ENCODE measurements at places on chromosomes 3 and 15. TPM values are rescaled to one million over a fixed set of nuclear protein-coding genes. Genes with fewer than 3 reads are reported as not detected.

Gene TNNC1
- total RNA-seq, result 7.1 TPM

Gene ACOX2
- not detected for total RNA-seq

Gene KNG1
- not detected for total RNA-seq

Gene RFC4
- total RNA-seq, result 21.5 TPM

Gene DAPK2
- total RNA-seq, result 2.9 TPM

Gene AMOTL2
- total RNA-seq, result not detected

Gene SI
- total RNA-seq, result not detected

- H3K27ac ChIP-seq, result no peak overlapping the region
- no peaks in the 10 kb centered on the region for H3K27me3 ChIP-seq
- H3K36me3 ChIP-seq, result peaks cover 34% of the 10 kb centered on the region
- H3K4me3 ChIP-seq, result no peak overlapping the region
Observed at GRCh38 chr15:68173119-68173518, 32.0 kb downstream of the CALML4 start.

DNA sequence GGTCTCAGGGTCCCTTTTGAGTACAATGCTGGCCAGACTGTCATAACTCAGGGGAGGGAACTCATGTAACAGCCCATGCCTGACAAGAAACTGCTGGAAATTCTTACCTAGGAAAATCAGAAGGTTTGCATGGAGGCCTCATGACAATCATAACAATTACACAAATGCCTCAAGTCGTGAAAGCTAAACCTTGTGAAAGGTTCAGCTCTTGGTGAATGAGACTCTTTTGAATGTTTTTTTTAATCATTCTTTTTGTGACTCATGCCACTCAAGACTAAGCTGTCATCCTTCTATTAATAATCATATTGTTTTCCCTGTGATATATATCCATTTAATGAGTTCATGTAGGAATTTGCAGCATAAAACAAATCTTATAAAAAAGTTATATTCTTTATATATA, 61.4 kb upstream of the LEKR1 start:
- H3K4me1 ChIP-seq, result no peaks in the 10 kb centered on the region
- no peak for DNase-seq
- H3K27me3 ChIP-seq, result no peaks in the 10 kb centered on the region
- no peak overlapping the region for H3K4me3 ChIP-seq
- H3K27ac ChIP-seq, result no peak overlapping the region

- DNase-seq, result no peak
- no peaks in the 10 kb centered on the region for H3K36me3 ChIP-seq
- H3K4me1 ChIP-seq, result no peaks in the 10 kb centered on the region
Observed at GRCh38 chr3:114112696-114113095, 56.2 kb downstream of the QTRT2 start.

DNA sequence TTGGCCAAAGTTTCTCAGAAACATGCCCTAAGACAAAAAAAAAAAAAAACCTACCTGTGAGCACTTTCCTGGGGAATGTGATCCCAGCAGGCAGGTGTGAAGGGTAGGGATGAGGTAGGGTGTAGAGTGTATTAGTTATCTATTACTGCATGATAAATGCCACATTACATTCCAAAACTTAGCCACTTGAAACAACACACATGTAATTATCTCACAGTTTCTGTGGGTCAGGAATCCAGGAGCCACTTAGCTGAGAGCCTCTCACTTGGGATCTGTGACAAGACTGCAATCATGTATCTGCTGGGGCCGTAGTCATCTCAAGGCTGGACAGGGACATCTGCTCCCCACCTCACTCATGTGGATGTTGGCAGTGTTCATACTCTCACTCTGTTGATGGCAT, 18.9 kb upstream of the FBN1 start:
- DNase-seq, result no peak
- H3K27me3 ChIP-seq, result no peaks in the 10 kb centered on the region
- no peaks in the 10 kb centered on the region for H3K36me3 ChIP-seq

DNA sequence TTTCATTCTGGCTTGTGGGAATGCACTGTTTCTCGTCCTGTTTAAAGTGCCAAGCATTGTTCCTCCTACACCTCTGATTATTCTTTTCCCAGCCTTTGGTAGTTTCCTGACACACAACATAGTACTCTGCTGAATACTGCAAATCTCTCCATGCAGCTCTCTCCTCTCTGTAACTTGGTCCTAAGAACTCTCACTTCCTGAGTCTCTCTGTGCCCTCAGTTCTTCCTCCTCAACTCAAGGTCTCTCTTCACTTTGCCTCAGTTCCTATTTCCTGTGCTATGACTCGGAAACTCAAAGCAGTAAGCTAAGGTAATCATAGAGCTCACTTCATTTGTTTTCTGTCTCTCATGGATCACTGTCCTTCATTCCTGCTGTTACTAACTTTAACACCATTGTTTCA, 113.4 kb downstream of the ZNF280D start:
- H3K27ac ChIP-seq, result no peak overlapping the region
- no peak for DNase-seq
- no peaks in the 10 kb centered on the region for H3K27me3 ChIP-seq
- no peaks in the 10 kb centered on the region for H3K36me3 ChIP-seq
- no peaks in the 10 kb centered on the region for H3K4me1 ChIP-seq

GRCh38 chr3:12196684-12197083, 38.0 kb upstream of the TIMP4 start:
- H3K27ac ChIP-seq, result no peak overlapping the region
- H3K27me3 ChIP-seq, result no peaks in the 10 kb centered on the region
- no peak overlapping the region for H3K4me3 ChIP-seq
- DNase-seq, result no peak

DNA sequence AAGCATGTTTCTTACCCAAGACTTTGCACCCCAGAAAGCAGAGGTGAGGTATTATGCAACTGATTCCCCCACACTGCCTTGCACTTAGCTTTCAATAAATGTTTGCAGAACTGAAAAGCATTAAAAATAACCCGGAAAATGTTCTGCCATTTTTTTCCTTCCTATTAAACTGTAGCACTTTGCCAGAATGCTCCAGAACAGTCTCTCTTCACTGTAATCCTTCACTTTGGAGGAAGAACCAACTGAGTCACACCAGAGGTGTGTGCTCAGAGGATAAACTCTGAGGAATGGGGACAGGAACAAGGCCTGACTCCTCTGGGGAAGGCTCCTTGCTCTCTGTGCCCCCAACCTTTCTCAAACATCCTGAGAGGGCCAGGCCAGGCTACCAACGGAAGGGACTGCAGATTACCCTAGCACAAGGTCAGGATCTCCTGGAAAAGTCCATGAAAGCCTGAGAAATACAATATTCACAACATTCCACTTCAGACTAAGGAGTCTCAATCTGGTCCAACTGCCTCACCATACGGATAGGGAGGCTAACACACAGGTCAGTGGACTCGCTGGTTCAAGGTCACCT, 19.0 kb downstream of the ANP32A start:
- H3K4me1 ChIP-seq, result peaks cover 86% of the 10 kb centered on the region
- H3K27me3 ChIP-seq, result no peaks in the 10 kb centered on the region
- no peak overlapping the region for H3K4me3 ChIP-seq
- DNase-seq, result no peak
- no peak overlapping the region for H3K27ac ChIP-seq
- no peaks in the 10 kb centered on the region for H3K36me3 ChIP-seq

- no peak for DNase-seq
- H3K4me3 ChIP-seq, result no peak within 1 kb of the TSS
- H3K36me3 ChIP-seq, result no peaks in the 10 kb centered on the region
- H3K4me1 ChIP-seq, result no peaks in the 10 kb centered on the region
- H3K27ac ChIP-seq, result no peak within 1 kb of the TSS
- peaks cover 23% of the 10 kb centered on the region for H3K27me3 ChIP-seq
Observed at GRCh38 chr15:89496155-89497098, at the start of gene RHCG. Gene RHCG, minus strand, starts transcription at chr15:89496583. Its CDS starts 39 bp downstream, at chr15:89496544.

GRCh38 chr3:5192571-5193365, 5.3 kb downstream of the EDEM1 start:
- no peak overlapping the region for H3K4me3 ChIP-seq
- H3K27ac ChIP-seq, result peak overlapping the region; percentile 46
- no peak for DNase-seq
- H3K4me1 ChIP-seq, result peaks cover 70% of the 10 kb centered on the region
- no peaks in the 10 kb centered on the region for H3K27me3 ChIP-seq
- H3K36me3 ChIP-seq, result no peaks in the 10 kb centered on the region

GRCh38 chr3:30311781-30312180, 294.6 kb upstream of the TGFBR2 start:
- no peak for DNase-seq
- H3K4me3 ChIP-seq, result no peak overlapping the region
- no peaks in the 10 kb centered on the region for H3K27me3 ChIP-seq
- H3K4me1 ChIP-seq, result no peaks in the 10 kb centered on the region
- H3K27ac ChIP-seq, result no peak overlapping the region

DNA sequence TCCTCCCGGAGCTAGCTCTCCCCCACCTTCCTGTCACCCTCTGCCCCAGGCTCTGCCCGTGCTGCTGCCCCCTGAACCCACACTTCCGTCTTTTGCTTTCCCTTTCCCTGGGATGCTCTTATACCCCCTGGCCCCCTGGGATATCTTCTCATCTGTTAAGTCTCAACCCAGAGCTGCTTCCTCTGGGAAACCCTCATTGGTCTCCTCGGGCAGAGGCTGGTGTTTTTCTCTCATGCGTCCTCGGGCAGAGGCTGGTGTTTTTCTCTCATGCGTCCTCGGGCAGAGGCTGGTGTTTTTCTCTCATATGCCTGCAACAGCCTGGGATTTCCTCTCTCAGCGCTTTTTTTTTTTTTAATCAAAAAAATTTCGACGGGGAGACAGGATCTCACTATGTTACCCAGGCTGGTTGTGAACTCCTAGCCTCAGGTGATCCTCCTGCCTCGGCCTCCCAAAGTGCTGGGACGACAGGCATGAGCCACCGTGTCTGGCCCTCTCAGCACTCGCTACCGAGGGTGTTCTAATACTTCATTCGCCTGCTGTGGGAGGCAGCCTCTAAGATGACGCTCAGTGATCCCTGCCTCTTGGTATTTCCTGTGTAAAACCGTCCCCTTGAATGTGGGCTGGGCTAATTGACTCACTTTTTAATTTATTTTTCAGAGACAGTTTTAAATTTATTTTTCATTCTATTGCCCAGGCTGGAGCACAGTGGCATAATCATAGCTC, 62.7 kb upstream of the TFRC start:
- no peaks in the 10 kb centered on the region for H3K27me3 ChIP-seq
- DNase-seq, result no peak
- no peak overlapping the region for H3K27ac ChIP-seq
- no peak overlapping the region for H3K4me3 ChIP-seq
- peaks cover 7% of the 10 kb centered on the region for H3K4me1 ChIP-seq
- H3K36me3 ChIP-seq, result no peaks in the 10 kb centered on the region

GRCh38 chr15:79455361-79455760, 23.2 kb downstream of the MINAR1 start:
- H3K4me1 ChIP-seq, result no peaks in the 10 kb centered on the region
- H3K36me3 ChIP-seq, result no peaks in the 10 kb centered on the region
- H3K4me3 ChIP-seq, result no peak overlapping the region
- no peak overlapping the region for H3K27ac ChIP-seq
- no peaks in the 10 kb centered on the region for H3K27me3 ChIP-seq

DNA sequence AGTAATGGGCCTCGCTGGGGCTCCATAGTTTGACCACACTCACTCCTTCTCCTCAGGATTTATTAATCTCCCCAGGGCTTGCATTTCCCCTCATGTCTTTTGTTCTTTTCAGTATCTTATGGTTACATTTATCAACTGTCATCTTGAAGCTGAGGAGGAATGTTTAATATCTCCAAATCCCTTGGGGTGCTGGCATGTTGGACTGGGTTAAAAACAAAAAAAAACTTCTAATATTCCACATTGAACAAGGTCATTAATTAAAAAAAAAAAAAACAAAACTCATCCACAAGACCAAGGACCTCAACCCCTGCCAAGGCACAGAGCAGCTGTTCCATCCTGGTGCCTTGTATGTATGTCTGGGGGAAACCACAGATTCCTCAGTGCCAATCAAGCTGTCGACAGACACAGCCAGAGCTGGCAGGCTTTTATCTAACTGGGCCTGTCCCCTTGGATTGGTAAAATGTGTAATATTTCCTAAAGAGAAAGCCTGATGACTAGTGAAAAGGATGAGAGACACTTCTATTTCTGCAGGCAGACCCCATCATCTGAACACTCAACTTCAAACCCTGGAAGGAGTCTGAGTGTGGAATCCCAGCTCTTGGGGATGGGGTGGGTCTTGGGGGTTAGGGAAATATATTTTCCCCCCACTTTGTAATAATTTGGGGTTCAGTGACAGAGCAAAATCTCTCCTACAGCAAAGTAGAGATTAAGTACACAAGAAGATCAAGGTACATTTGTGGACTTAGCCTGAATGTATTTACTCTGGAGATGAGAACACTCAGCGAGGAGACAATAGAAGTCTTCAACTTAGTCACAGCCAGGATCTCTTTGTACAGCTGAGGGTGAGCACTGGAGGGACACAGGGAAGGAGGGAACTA, 69.1 kb downstream of the TTC23 start:
- no peaks in the 10 kb centered on the region for H3K4me1 ChIP-seq
- no peaks in the 10 kb centered on the region for H3K27me3 ChIP-seq
- H3K4me3 ChIP-seq, result no peak overlapping the region

DNA sequence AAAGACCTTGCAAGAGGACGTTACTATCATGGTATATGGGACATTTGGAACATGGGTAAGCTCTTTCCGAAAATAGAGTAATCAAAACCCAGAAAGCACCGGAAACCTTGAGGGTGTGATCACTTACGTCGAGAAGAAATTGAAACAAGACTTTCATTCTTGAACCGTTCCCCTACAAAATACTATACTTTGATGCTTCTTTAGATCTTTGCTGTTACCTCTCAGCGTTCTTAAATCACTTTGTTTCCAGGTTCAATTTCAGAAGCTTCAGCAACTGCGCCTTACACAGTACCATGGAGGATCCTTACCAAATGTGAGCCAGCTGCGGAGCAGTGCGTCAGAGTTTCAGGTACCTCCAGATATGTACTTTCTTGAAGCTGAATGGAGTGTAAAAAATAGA, 10.1 kb downstream of the CRTC3 start:
- no peaks in the 10 kb centered on the region for H3K27me3 ChIP-seq
- H3K36me3 ChIP-seq, result no peaks in the 10 kb centered on the region
- DNase-seq, result peak; percentile 44
- H3K4me3 ChIP-seq, result peak overlapping the region; percentile 33

GRCh38 chr3:13520326-13520880, 28.5 kb upstream of the FBLN2 start:
- no peaks in the 10 kb centered on the region for H3K36me3 ChIP-seq
- no peak for DNase-seq
- no peaks in the 10 kb centered on the region for H3K4me1 ChIP-seq
- H3K27me3 ChIP-seq, result no peaks in the 10 kb centered on the region

Measured in CD4-positive, alpha-beta memory T cell (primary cell).